ENCODE measurements at places on chromosomes 3 and 15.

- DNase-seq: no peak
These were observed 8.5 kb downstream of the SHOX2 start for GRCh38 chr3:158097593-158098308.

GRCh38 chr3:54837964-54838363 is 89.9 kb downstream of the LRTM1 start:
- no peak for DNase-seq

GRCh38 chr15:88705769-88706165 is 67.0 kb downstream of the ISG20 start:
- no peak for DNase-seq

GRCh38 chr15:90432253-90432652 is 44.2 kb downstream of the IQGAP1 start:
- no peak for DNase-seq

- DNase-seq: no peak
These were observed 194.3 kb downstream of the RORA start for GRCh38 chr15:61034678-61035291.

DNA sequence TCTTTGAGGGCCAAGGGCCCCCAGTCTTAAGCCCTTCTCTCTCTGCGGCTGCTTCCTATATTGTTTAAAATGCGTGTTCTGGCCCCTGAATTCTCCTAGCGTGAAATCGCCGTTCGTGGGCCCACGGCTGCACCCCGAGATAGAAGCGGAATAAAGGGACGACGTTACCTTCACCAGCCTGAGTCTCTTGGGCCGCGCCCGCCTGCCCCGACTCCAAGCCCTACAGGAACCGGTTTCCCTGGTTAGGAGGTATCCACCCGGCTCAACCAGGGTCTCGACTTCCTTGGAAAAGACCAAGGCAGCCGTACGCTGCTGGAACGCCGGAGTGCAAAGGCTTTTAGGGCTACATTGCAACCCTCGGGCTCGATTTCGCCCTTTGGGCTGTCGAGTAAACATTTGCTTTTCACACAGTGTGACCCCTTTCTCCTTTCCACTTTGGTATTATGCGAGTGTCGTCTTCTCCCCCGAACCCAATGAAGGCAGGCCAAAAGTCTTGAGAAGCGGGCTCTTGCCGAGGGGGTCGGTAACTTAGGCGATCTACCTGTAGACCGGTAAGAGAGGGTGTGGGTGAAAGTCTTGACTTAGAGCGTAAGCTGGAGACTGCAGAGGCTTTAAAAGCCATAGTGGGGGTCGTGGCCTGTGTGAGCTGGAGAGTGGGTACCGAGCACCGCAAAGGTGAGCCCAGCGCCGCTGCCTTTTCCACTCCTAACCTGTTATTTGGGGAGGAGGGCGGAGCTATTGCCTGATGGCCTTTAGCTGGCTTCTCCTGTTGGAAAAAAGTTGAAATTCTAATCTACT is 2.0 kb downstream of the TRIM71 start:
- no peak for DNase-seq

GRCh38 chr15:74535388-74536084 is 5.5 kb upstream of the ARID3B start:
- no peak for DNase-seq

- no peak for DNase-seq
These were observed 106.7 kb downstream of the GABRB3 start for GRCh38 chr15:26665957-26666791.

DNA sequence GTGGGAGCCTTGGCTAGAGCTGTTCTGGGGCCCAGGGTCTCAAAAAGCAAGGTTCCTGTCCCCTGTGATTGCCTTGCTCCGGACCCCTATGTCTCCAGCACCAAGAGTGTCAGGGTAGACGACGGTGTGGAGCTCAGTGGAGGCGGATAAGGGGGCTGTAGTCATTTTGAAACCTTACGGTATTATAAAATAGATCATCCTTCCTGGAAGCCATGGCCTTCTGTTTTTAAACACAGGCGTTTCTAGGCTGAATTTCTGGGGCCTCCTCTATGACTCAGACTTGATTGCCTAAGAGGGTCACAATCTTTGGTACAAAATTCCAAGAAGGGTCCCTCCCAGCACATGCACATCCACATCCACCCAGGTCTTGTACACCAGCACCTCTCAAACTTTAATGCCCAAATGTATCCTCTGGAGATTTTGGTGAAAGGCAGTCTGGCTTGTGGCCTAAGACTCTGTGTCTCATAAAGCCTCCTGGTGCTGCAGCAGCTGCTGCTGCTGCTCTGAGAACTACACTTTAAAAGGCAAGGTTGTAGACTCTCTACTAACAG is 70.5 kb upstream of the XCR1 start:
- DNase-seq: no peak

DNA sequence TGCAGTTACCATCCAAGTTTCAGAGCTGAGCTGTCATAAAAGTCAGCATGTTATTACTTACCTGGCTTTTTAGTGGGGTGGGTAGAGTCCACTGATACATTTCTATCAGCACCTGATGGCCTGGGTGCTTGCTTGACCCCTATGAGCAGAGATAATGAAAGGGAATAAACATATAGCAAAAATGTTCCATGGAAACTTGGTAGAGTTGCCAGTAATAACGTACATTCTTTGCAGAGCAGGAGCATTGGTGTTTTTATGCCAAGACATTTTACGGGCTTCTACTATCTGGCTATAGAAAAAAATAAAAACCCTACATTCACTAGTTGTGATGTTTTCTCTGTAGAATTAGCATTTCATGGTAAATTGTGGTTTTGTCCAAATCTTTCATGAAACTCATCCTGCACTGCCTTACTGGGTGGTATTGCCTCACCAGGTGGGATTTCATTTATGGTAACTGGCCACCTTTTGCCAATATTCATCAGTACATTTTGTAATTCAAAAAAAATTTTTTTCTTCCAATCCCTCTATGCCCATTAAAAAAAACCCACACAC is 70.9 kb downstream of the TFG start:
- no peak for DNase-seq

DNA sequence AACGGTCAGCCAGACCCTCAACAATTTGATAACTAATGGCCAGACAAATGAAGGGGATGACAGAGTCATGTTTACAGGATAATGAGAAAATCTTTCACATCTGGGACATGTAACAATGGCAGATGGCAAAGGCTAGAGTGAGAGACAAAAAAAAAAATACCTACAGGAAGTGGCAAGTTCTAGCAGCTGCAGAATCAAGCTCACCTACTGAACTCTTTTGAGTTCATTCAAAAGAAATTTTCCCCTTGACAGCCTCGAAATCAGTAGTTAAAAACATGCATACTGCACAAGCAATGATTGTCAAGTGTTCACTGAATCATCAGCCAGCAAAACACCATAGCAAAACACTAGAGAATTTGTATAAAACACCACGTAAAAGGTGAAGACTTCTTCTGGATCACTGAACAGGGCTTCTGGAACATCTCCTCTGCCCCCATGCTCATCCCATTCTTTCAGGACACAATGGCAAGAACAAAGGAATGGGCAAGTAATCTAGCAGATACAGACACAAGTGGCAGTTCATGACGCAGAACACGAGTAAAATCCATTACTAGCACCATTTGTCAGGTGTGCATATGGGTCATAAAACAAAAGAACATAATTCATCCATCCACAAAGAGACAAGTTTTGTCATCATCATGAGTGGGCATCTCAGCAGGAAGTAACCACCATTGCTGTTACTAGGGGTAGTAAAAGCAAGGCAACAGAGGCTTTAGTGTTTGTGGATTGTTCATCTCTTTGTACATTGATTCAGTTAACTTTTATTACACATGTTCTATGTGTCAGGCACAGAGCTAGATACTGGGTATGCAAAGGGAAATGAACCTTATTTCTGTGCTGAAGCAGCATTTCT is 13.8 kb upstream of the KCNMB2 start:
- no peak for DNase-seq

DNA sequence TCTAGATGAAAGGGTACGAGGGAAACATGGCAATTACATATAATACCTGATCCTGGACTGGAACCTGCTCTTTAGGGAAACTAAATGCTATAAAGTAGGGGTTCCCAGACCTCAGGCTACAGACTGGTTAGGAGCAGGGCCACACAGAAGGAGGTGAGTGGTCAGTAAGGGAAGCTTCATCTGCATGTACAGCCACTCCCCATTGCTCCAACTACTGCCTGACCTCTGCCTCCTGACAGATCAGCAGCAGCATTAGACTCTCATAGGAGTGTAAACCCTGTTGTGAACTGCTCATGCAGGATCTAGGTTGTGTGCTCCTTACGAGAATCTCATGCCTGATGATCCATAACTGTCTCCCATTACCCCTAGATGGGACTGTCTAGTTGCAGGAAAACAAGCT is 78.9 kb upstream of the PSMD6 start:
- DNase-seq: no peak

GRCh38 chr3:20104167-20104661 is 64.0 kb downstream of the KAT2B start:
- DNase-seq: no peak

DNA sequence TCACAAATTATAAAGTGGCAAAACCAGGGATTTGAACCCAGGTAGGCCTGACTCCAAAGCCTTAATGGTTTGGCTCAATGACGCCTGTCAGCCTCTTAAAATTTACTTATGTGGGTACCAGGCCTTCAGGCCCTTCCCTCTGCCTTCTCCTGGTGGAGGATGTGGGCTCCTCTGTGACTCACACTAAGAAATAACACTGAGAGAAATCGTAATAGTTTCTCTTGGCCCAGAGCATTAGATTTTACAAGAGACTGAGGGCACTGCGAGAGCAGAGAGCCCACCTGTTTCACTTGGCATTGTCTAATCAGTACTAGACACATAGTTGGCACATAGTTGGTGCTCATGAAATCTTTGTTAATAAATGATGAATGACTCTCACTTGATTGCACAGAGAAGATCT is 505.2 kb downstream of the SHQ1 start:
- DNase-seq: no peak

GRCh38 chr15:75662823-75663519 is 15.3 kb downstream of the SNX33 start:
- DNase-seq: no peak

- DNase-seq: no peak
These were observed 517 bp downstream of the TMA7 start for GRCh38 chr3:48440590-48440958.

GRCh38 chr3:19221081-19221480 is 72.8 kb downstream of the KCNH8 start:
- no peak for DNase-seq

DNA sequence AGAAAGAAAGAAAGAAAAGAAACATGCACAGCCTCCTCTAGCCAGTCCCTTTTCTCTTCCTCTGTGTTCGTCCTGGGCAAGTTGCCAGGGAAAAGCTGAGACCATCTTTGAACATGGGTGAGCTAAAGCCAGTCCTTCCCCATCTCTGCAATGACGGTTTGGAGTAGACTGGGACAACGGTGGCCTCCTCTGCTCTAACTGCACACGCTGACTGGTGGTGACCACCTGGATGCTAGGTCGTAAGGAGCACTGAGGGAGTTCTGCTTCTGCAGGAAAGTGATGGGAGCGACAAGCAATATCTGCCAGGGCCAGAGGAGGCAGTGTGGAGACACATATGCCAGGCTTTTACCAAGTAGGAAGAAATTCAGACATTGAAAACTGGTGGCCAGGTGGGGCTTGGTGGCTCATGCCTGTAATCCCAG is 111.7 kb downstream of the NUP210 start:
- DNase-seq: no peak

- no peak for DNase-seq
These were observed 76.8 kb upstream of the ARL6 start for GRCh38 chr3:97687734-97688133.

DNA sequence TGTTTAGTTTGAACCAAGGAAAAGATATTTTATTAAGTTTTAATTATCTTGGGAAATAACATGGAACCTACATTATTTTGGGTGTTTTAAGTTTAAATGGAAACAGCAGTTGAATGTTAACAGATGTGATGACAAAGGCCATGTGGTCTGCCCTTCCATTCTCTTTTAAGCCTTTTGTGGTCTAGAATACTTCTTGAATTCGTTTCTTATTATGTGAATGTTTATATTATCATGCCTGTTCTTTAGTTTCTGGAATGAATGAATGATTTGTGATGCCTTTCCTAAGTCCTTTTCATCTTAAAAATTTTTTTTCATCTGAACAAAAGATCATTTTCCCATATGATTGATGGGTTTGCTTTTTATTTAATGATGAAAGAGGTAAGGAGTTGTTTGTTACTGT is 44.6 kb downstream of the SNRK start:
- no peak for DNase-seq

DNA sequence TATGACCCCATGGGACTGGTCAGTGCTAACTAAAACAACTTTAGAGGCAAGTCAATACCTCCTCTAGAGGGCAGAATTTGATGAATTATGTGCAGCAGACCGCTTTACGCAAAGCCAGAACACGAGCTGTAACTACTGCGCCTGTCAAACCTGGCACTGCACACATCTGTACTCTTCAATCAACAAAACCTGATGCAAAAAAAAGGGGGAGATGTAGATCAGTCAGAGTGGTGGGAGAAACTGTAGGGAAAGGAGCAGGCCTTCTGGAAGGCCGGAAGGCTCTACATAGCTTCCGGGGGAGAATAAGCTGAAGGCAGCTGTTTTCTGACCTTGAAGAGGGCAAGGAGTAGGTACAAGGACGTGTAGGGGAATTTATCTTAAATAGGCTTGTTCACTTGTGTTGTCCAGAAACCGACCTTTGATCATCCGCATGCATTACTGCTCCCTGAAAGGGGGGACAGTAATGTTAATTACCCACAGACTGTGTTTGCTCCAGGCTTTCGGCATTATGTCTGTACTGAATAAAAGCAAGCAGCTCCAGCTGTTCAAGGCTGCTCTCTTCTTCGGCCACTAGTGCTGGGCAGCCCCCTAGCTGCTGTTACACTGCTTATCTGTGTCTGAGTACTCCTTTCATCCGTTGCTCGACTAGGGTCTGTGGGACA is 41.0 kb downstream of the GPR160 start:
- DNase-seq: no peak

DNA sequence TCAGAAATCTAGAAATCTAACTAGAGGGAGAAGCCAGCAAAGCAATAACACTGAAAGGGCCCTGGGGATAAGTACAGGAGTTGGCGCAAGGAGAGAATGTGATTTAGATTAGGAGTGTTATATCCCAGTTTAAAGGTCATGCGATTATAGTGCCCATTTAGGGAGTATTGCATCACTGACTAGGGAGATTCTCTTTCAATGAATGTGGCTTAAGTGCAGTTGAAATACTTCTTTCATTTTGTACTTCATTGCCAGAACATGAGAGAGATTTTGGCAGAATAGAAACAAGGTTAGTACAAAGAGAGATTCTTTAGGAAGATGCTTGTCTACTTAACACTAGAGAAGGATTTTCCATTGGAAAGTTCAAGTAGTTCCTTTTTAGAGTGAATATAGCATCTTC is 13.9 kb downstream of the ROBO2 start:
- no peak for DNase-seq

- DNase-seq: no peak
These were observed 1097.1 kb downstream of the ROBO1 start for GRCh38 chr3:78670746-78671145.

DNA sequence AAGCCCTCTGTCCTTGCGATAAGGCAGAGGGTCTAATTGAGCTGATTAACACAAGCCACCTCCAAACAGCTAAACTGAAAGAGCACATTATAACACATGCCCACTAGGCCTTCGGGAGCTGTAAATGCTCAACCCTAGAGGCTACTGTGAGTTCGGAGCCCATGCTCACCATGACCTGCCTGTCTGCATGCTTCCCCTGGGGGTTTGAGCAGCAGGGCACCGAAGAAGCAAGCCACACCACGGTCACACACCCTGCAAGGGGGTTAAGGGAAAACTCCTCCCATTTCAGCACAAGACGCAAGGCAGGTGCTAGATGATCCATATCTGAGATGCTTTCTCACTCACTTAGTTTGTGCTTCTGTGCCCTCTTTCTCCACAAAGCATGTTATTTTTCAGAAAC is 435.9 kb upstream of the CADM2 start:
- DNase-seq: no peak

Measured in NCI-H2107 (cell line).